Type B pancreatic cell (in vitro differentiated cells): ENCODE measurements at places on chromosomes 2 and 18.

DNA sequence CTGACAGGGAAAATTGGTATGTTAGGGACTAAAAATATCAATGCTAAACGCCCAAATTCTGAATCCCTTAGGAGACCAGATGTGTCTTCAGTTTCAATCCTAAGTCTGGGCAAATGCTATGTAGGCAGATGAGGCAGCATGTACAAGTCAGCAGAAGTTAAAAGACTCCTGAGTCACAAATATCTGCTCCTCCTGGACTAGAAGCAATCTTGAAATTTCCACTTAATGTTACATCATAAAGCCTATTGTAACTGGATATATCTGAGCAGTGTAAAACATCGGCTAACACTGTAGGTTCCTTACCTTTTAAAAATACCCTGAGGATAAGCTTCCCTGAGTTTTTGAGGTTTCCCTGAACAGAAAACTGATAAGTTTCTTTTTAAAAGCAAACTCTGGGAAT lies 1087.6 kb upstream of the PIK3C3 start:
- DNase-seq, result no peak

DNA sequence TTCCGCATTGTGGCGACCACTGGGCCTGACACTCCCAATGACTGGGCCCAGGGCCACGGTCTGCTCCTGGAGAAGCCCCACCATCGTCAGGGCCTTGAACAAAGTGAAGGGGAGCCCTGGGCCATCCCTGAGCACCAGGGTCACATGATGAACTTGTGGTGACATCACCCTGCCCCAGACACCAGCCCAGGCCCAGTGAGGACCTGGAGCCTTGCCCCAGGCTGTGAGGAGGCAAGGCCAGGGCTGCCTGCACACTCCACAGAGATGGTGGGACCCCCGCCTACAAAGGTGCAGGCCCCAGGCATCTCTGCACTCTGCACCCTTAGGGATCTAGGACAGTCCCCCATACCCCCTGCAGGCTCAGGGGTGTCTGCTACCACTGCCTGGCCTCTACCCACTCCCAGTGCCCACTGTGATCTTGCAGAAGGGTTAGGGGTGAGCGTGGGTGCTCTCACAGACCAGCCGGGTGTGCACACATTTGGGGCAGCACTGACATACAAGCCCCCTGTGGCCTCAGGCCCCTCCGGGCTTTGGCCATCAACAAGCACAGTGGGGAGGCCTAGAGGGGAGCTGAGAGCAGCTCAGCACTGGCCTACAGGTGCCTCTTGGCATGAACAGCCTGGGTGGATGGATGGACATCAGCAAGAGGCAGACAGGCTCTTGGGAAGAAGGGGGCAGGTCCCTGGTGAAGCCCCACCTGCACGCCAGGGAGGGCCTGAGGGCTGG lies 624.0 kb upstream of the LRRTM4 start:
- DNase-seq, result peak; percentile 62

- no peak for DNase-seq
Measured at GRCh38 chr2:55140316-55141219, 90.3 kb upstream of the RTN4 start.

- DNase-seq, result no peak
Measured at GRCh38 chr18:50614838-50615237, 55.0 kb downstream of the MAPK4 start.

GRCh38 chr18:3721771-3722648 lies 272.0 kb downstream of the TGIF1 start:
- no peak for DNase-seq

DNA sequence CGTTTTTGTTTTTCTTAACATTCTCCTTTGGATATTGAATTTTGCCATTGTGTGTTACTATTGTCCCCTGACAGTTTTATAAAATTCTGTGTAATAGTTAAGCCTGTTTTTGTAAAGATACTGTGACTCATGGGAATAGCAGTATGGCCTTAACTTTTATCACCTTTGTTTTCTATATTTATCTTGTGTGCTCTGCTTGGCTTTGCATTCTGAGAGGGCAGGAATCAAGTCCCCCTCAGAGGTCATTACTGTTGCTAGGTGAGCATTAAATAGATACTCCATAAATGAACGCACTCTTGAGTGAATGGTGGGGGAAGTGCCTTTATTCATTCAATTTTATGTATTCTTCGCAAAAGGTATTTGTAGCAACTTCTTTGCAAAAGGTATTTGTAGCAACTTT lies 160.0 kb downstream of the PHLPP1 start:
- no peak for DNase-seq
